Stimulated activated naive B cell treated with anti-CD40 and anti-IgM and Interleukin-4, amounts not matched to agents 10 μg/mL and 1 μg/mL and 100 μg/mL, for 72 hours (primary cell): ENCODE measurements at places on chromosomes 5 and 9.

DNA sequence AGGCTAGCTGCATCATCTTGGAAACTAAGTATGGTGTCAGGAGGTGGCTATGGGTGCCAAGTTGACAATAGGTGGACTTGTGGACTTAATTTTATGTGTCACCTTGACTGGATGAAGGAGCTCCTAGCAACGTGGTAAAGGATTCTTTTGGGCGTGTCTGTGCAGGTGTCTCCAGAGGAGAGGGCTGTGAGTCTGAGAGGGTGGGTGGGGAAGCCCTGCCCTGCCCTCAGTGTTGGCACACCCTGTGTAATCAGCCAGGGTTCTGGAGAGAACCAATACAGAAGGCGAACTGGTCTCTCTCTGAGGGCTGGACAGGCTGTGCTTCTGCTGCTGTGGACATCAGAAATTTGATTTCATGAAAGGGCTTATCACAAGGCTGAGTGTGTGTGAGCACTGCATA is 61.0 kb downstream of the GTF3C4 start:
- DNase-seq = no peak

DNA sequence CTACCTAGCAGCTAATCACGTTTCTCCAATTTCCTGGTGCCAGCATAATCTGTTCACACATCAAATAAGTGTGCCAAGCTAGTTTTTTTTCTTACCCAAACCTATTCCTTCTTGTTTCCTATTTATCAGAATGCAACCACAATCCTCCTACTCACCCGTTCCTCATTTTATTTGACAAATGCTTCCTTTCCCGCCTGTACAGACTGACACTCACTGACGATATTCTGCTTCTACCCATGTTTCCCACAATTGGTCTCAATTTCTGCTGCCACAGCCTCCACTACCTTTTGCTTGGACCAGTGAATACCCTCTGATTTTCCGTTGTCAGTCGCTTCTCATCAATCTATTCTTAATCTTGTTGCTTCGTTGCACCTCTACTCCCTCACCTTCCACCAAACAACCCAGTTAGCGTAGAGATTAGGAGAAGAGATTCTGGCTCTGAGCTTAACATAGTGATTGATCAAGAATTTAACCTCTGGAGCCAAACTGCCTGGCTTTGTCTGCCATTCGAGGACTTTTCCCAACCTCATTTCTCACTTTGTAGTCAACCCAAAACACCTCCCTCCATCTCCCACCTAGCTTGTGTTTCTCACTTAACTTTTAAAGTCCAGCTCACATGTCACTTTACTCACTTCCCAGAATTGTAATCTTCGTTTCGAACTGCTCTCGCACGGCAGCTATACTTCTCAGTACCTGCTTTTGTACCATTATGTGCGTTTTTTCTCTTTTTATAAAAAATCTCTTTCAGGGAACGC is 729 bp upstream of the TMEM38B start:
- DNase-seq = peak; percentile 1

GRCh38 chr9:123739902-123740301 is 190.0 kb downstream of the DENND1A start:
- no peak for DNase-seq

DNA sequence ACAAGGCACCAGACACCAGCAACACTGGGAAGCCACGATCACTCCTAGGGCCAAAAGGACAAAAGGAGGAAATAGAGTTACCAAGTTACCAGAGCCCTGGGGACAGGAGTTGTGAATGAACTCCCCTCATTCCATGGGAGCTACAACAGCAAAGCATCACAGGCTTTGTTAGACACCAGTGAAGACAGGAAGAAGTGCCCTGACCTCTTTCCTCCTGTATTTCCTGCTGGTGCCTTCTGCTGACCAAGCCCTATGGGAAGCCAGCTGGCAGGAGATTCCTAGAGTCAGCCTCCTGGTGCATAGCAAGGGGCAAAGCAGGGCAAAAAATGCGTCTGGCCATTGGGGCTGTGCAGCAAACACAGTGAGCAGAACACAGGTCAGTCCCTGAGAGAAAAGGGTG is 374.7 kb downstream of the ZSWIM6 start:
- DNase-seq = no peak

- no peak for DNase-seq
Measured at GRCh38 chr5:56064984-56065383, 70.2 kb upstream of the IL6ST start.

GRCh38 chr5:145347026-145347616 is 488.0 kb downstream of the PRELID2 start:
- DNase-seq = no peak

DNA sequence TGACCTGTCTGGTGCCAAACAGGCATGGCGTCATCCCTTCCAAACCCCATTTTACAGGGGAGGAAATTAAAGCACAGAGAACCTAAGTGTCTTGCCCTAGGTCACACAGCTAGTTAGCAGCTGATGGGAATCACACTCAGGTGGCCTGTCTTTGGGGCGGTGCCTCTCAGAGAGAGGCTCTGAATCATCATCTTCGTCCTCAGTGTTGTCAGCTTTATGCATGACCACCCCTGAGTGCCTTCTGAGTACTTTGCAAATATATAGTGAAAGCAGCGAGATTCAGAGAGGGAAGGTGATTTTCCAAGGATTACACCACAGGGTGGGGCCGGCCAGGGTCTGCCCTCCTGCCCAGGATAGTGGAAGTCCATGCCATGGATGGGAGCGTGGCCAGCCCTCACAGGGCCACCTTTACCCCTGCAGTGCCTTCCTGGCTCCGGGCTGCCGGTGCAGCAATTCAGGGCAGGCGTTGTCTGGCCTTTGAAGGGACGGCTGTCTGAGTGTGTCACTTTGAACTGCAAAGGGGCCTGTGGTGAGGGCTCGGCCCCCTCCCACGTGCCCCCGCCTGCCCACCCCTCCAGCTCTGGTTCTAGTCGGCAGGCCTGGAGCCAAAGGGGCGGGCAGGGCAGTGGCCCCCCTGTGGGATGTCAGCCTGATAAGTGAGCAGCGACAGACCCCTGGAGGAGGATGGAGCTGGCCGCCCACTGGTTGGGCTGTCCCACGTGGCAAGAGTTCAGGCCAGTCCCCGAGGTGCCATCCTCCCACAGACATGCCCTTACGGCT is 16.9 kb downstream of the LMX1B start:
- no peak for DNase-seq

DNA sequence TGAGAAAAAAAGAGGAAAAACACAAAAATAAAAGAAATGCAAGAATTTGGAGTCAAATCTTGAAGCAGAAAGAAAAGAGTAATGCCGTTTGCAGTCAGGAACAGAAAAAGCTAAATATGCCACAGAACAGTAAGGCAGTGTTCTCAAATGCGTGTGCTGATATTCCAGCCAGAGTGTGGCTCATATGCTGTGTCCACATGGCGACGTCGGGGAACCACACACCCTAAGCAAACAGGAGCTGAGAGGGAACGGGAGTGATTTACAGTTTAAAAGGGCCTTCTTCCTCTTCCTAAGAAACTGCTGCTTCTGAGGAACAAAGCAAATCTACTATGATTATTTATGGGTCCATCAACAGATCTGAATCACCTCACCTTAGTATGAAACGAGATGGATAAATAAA is 42.7 kb downstream of the DDX31 start:
- no peak for DNase-seq

DNA sequence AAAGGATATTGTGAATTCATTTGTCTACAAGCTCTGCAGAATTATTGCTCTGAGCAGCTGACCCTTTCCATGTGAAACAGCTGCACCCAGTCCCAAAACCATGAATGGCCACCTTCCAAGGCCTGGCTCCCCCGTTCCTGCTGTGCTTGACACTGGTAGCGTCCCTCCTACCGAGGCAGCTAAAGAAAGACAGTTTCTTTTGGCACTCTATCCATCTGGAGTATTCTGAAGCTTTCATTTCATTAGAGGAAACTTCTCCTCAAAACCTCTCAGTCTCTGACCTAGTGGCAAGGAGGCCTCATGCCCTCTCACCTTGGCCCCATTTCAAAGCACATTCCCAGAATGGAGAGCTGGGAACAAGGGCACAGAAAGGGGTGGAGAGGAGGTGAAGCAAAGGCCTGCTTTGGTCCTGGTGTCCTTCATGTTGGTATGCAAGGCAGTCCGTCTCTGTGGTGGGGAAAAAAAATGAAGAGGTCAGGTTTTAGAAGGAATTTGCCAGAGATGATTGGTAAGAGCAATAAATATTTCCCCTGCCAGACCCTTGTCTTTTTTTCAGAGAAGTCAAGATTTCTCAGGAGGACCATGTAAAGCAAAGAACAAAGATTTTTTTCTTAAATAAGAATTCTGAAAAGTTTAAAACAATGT is 232.0 kb downstream of the RFK start:
- DNase-seq = no peak

DNA sequence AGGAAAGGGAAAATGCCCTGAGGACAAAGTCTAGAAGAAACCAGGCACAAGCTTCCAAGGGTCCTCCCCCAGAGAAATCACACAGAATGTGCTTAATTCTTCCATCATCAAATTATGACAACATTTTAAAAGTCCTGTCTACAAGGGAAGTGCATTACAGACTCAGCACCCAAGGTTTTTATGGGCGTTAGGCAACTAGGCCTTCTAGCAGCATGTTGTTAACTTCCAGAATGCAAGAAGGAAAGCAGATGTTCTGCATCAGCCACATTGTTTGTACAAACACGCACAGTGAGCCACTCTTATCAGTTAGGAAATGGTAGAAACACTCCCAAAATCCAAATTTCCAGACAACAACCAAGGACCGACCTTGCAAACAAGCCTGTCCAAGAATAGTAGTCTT is 26.5 kb downstream of the SMC5 start:
- no peak for DNase-seq

DNA sequence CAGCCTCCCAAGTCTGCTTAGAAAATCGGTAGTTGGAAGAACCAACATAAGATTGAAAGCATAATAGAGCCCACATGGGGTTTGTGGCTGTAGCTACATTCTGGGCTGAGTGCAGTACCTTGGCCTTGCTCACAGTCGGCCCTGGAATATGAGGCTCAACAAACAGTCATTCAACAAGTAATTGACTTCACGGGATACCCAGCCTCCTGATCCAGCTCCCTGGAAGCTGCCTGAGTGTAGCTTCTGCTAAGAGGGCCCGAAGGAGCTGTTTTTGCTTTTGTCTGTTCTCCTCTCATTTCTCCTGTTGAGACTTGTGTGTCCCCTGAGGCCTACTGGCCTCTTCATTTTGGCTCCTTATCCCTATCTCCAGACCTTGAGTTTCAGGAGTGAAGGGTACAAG is 170.7 kb downstream of the HSPA4 start:
- DNase-seq = no peak

DNA sequence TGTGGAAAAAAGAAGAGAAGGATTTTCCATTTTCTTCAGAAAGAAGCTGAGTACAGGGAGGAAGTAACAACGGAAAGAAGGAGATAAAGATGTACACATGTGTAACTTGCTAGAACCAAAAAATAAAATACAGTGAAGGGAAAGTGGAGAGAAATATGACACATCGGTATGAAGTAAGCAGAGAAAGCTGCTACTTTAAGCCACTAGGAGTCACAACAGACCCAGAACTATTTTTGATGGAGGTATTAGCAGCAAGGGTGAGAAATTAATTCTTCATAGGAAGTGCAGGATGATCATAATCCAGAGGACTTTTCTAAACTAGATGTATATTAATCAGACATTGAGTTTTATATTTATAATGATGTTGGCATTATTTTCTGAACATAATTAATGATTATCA is 88.5 kb downstream of the FAM174A start:
- DNase-seq = no peak

GRCh38 chr5:176866707-176867310 is 32.3 kb downstream of the HK3 start:
- no peak for DNase-seq

DNA sequence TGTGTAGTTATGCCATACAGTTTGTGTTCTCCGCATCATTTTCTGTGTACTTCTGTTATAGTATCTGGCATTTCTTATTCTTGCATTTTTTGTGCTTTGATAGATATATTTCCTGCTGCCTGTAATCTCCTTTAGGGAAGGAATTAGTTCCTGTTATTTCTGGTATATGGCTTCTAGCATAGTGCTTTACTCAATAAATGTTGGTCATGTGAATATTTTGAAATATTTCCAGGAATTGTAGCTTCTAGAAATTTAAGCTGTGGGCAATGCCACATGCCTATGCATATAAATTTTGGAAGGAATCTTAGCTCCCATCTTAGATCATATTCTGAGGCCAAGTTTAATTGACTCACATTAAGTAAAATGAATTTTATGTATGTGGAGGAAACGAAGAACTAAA is 11.5 kb upstream of the PRRC1 start:
- DNase-seq = no peak

DNA sequence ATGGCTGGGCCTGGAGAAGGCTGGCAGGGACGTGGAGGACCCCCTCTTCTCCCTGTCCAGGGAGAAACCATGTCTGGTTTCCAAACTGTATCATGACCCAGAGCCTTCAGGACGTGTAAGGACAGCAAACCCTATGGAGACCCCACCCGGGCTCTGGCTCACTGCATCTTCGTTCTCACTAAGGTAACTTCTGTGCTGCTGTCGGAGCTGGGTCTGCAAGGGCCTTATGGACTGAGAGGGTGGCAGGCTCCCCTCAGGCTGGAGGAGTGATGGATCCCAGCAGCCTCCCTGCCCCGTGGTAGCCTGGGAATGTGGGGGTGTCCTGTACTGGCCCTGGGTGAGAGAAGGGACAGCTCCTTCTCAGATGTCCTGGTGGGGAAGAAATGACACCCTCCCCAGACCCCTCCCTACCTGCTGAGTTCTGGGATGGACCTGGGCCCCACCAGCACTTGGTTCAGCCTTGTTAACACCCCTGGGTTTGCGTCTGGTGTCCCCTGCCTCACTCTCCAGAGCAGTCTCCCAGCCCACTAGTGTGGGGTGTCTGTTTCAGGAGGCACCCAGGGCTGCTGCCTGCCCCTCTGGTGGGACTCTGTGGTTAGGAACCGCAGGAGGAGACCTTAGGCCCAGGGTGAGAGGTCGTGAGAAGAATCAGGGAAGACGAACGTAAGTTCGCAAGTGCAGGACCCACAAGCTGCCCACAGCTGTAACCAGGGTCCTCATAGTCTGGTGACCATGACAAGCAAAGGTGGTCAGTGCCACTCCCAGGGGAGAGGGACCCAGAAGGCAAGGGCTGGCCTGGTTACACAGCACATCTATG is 6.6 kb downstream of the SPATA31E1 start:
- no peak for DNase-seq

DNA sequence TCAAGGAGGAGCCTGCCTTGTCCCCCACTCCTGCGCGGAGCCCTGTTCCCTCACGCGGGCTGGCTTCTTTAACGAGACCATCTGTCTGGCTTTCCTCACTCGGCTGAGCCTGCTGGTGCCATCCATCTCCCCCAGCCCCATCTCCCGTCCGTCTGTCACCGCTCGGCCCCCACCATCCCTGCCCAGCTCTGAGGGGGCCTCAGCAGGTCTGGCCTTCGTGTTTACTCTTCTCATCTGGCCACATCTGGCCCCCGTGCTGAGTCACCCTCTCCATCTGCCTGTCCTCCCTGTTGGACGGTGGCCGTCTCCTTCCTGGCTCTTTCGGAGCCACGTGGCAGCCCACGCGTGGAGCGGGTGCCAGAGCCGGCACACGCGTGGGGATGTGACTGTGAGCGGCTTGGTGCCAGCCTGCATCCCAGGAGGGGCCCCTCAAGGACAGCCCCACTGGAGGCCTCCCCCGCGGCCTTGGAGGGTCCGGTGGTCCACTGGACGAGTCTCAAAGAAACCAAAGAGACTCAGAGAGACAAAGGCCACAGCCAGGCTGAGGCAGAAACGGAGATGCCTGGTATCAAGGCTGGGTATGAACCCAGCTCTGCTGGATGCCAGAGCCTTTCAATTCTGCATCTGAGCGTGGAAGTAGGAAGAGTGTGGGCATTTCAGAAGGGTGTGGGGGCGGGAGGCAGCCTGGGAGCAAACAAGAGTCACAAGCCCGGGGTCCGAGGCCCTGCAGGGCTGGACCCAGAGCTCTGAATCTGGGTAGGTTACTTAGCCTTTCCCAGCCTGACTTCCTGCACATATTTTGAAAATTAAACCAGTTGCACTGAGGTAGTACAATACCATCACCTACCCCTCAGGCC is 76.7 kb upstream of the UNC5A start:
- no peak for DNase-seq

GRCh38 chr5:178165581-178165980 is 11.9 kb upstream of the NHP2 start:
- no peak for DNase-seq
